Muscle of leg (tissue), 16 donors: ENCODE measurements at places on chromosomes 7 and 10. TPM values are rescaled to one million over a fixed set of nuclear protein-coding genes. Genes with fewer than 3 reads are reported as not detected.
A peak's percentile ranks its signal among the peaks of the same experiment; 100 is the strongest.

GRCh38 chr7:150909200-150909995 is 57.1 kb downstream of the AOC1 start:
- no peak for DNase-seq
- H3K27me3 ChIP-seq: peaks cover 25% of the 10 kb centered on the region
- H3K4me3 ChIP-seq: no peak overlapping the region
- no peaks in the 10 kb centered on the region for H3K36me3 ChIP-seq
- H3K4me1 ChIP-seq: peaks cover under 1% of the 10 kb centered on the region
- no peak overlapping the region for H3K27ac ChIP-seq

DNA sequence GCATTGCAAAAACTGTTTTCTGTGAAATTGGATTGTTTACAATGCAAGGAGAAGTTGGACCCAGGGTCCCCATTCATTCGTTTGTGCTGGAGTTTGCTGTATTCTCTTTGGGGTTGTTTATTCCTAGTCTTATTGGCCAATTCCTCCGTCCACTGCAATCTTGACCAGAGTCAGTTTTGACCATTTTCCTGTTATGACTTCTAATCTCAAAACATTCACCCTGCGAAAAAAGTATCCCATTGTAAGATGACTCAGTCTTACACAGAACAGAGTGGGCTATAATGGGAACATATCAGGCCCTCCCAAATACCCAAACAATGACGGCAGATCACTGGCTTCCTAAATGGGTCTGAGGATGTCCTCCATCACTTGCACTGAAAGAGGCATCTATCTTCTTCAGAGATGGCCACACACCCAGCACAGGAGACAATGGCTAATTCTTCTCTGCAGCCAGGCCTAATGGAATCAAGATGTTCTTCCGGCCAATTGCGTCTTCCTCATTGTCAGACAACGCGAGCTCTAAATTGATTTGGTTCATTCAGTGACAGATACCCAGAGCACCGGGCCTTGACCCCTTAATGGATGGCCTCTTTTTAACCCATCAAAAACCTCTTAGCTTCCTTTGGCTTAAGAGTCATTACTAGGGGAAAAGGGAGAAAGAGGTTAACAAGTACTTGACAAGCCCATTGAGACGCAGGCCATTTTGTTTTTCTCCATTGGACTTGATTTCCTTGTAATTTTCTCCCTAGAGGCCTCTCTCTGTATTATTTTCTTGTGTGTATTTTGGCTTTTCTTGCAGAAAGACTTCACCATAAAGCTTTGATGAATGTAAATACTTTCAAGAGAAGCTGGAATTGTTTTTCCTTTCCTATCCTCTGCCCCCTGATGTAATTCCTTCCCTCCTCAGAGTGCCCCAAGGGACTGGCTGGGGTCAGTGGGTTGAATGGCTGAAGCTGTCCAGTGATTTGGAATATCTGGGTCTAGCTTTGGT is 129.6 kb downstream of the PRPF18 start:
- DNase-seq: peak; percentile 69
- peaks cover 35% of the 10 kb centered on the region for H3K4me1 ChIP-seq
- no peaks in the 10 kb centered on the region for H3K27me3 ChIP-seq
- H3K27ac ChIP-seq: peak overlapping the region; percentile 7
- H3K4me3 ChIP-seq: no peak overlapping the region

DNA sequence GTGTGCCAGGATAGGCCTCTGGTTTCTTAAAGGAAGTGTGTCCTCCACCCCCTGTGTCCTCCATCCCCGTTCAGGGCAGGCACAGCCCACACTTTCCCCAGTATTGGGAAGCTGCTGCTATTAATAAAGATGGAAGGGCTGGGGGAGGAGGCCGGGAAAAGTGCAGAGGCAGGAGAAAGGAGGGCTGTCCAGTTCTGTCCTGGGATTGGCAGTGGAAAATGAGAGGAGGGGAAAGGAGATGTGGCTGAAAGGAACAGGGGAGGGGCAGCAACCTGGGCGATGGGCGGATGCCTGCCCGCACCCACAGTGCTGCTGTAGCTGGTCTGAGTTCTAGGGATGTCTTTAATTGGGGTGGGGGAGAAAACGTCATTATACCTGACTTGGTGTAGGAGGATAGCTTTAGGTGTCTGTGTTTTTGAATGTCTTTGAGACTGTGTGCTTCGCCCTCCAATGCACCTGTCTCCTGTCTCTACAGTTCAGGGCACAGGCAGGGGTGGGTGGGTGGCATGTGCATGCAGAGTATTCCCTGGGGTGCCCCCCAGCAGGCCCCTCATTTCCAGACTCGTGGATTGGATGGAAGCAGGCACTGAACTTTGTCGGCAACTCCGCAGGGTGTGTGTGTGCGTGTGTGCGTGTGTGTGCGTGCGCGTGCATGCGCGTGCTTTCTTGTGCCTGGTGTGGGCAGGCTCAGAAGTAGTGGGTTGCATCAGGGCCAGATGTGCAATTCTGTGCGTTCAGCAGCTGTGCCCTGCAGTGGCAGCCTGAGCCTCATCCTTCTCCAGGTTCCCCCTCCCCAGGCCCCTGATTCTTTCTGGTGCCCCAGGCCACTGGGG is 2.5 kb downstream of the TRIM8 start:
- peak overlapping the region; percentile 99 for H3K27ac ChIP-seq
- H3K4me1 ChIP-seq: peaks cover 60% of the 10 kb centered on the region
- H3K27me3 ChIP-seq: no peaks in the 10 kb centered on the region
- peak overlapping the region; percentile 68 for H3K4me3 ChIP-seq

DNA sequence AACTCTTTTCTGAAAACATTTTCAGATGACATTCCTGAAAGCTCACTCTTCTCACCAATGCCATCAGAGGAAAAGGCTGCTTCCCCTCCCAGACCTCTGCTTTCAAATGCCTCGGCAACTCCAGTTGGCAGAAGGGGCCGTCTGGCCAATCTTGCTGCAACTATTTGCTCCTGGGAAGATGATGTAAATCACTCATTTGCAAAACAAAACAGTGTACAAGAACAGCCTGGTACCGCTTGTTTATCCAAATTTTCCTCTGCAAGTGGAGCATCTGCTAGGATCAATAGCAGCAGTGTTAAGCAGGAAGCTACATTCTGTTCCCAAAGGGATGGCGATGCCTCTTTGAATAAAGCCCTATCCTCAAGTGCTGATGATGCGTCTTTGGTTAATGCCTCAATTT is 16.5 kb downstream of the ANLN start:
- H3K36me3 ChIP-seq: peaks cover 14% of the 10 kb centered on the region
- no peak overlapping the region for H3K4me3 ChIP-seq
- no peak for DNase-seq
- no peaks in the 10 kb centered on the region for H3K27me3 ChIP-seq
- H3K27ac ChIP-seq: no peak overlapping the region

- H3K27ac ChIP-seq: no peak overlapping the region
- H3K4me1 ChIP-seq: no peaks in the 10 kb centered on the region
- no peak overlapping the region for H3K4me3 ChIP-seq
- H3K36me3 ChIP-seq: no peaks in the 10 kb centered on the region
Observed at GRCh38 chr10:89548673-89549072, 13.3 kb upstream of the SLC16A12 start.

- H3K36me3 ChIP-seq: no peaks in the 10 kb centered on the region
- no peak overlapping the region for H3K4me3 ChIP-seq
- H3K27me3 ChIP-seq: no peaks in the 10 kb centered on the region
- peaks cover 14% of the 10 kb centered on the region for H3K4me1 ChIP-seq
- no peak for DNase-seq
Observed at GRCh38 chr7:143015084-143015483, 11.8 kb downstream of the OR9A2 start.

The EMX2 gene
- polyA plus RNA-seq: 9.7 TPM

The FAM13C gene
- polyA plus RNA-seq: 31.1 TPM

DNA sequence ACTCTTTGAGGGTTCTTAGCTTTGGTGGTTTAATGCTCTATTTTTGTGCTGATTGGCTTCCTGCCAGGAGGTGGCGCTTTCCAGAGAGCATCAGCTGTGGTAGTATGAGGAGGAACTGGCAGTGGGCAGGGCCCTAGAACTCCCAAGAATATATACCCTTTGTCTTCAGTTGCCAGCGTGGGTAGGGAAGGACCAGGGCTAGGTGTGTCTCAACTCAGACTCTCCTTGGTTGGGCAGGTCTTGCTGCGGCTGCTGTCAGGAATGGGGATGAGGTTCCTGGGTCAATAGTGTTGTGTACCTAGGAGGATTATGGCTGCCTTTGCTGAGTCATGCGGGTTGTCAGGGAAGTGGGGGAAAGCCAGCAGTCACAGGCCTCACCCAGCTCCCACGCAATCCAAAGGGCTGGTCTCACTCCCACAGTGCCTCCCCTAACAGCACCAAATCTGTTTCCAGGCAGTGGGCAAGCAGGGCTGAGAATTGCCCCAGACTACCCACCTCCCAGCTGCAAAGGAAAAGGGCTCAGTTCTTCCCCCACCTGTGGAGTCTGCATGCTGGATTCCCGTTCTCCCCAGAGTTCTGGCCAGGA is 191.5 kb downstream of the PHTF2 start:
- H3K4me1 ChIP-seq: no peaks in the 10 kb centered on the region
- H3K27me3 ChIP-seq: no peaks in the 10 kb centered on the region
- no peak overlapping the region for H3K4me3 ChIP-seq
